Foreskin fibroblast (primary cell): ENCODE measurements at places on chromosomes 5 and 9.

GRCh38 chr9:125391704-125392103 is 130.1 kb downstream of the GAPVD1 start:
- no peak for DNase-seq

- DNase-seq = no peak
Measured at GRCh38 chr9:104833696-104834095, 69.8 kb downstream of the NIPSNAP3B start.

- DNase-seq = peak; percentile 62
Measured at GRCh38 chr5:82365744-82366228, 87.6 kb upstream of the RPS23 start.

DNA sequence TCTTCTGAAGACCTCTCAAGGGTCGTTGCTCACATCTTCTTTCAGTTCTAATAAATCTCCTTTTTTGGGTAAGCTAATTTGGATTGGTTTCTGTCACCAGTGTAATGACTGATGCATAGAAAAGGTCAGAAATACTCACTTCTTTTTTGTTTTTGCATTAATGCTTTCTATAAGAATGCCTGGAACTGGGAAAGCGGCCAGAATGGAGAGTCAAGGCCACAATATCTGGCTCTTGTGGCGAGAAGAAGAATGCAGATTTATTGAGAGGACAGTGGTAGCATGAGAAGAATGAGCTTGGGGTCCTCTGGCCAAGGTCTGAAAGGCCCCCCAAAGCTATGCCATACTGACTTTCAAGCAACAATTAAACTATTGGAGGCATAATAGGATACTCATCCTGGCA is 88.0 kb upstream of the SLC12A2 start:
- no peak for DNase-seq

DNA sequence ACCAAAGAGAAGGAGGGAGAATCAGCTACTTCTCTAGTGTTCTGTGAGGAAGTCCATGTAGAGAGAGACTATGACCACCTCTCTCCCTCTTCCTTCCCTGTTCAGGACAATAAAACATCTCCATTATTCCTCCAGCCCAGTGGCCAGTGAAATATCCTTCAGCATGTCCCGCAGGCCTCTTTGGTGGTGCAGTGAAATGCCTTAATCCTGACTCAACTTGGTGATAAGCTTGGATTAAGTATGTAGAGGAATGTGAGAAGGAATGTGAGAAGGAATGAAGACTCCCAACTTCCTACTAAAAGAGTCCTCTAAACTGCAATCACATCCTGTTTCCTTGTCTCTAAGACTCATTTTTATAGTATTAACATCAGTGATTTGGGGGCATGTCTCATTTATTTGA is 167.3 kb downstream of the TRPM3 start:
- DNase-seq = peak; percentile 90

- no peak for DNase-seq
Measured at GRCh38 chr5:27682600-27682999, 644.2 kb upstream of the CDH9 start.

DNA sequence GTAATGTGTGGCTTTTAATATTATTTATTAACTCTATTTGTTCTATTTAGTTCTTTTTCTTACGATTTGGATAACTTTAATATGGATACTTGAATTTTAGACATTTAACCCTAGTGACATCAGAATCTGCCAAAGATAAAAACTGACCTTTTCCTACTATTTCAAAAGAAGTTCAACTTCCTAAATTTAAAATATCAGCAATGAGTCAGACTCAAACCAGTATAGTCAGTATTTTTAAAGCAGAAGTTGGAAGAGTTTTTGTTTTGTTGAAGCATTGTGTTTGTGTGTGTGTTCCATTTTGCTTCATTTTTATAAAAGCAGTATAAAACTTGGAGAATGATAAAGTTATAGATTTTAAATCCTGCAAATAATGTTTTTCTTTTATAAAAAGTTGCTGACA is 251.8 kb upstream of the RASA1 start:
- no peak for DNase-seq

DNA sequence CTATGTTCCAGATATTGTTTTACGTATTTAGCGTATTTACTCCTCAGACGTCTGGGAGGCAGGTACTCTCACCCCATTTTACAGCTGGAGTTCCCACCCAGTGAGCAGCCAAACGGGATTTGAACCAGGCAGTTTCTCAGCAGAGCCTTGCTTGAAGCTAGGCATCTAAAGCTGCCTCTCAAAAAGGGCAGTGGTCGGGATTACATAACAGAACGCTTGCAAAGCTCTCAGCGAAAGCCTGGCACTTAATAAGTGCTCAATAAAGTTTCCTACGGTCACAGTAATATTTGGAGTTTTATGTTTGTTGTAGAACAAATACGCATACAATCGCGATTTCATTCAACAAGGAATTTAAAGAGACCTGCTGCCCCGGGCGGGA is 286 bp upstream of the BSPRY start:
- DNase-seq = no peak
